ENCODE measurements at places on chromosomes 2 and 18. TPM values are rescaled to one million over a fixed set of nuclear protein-coding genes. Genes with fewer than 3 reads are reported as not detected.

- H3K36me3 ChIP-seq: no peaks in the 10 kb centered on the region
- H3K4me1 ChIP-seq: no peaks in the 10 kb centered on the region
- H3K27ac ChIP-seq: no peak overlapping the region
- peaks cover 44% of the 10 kb centered on the region for H3K27me3 ChIP-seq
- H3K4me3 ChIP-seq: no peak overlapping the region
- DNase-seq: no peak
These were observed 55.3 kb downstream of the EDAR start for GRCh38 chr2:108933691-108934117.

DNA sequence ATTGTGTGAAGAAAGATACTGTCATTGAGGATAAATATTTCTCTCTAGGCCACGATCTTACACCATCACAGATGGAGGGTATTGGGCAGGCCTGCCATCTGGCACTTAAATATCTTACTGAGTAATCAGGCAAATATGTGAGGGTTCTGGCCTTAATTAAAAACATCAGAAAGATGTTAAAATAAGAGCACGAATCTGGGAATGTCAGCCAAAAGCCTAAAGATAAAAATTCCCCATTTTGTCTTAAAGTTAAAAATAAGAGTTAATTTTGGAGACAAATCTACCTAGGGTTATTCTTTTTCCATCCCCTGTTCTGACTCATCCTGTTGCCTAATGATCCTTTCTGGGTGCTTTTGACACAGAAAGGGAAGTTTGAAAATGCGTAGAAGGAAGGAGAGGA is 121.0 kb downstream of the SUCLG1 start:
- H3K36me3 ChIP-seq: no peaks in the 10 kb centered on the region
- no peak for DNase-seq

Gene TWIST2
- 9.4 TPM for total RNA-seq

DNA sequence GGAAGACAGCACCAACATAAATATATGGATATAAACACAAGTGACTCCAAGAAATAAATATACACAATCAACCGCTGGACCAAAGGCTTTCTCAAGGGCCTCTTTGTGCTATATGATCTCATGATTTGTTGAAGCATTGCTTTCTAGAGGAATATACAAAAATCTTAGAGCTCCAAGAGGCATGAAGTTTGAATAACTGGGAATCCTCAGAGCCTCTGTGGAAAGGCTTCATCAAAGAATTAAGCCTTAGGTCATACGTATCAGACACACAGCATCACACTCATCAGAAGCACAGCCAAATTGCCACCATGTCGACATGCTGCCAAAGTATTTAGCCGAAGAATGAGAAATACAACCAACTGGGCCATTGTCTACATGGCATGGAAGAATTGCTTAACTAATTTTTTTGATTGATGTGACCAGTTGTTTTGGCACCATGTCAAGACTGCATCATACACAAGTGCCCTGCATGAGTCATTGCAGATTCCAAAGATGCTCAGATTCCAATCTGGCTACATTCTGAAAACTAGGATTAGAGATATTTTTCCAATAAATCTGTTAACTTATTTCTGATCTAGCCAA is 860.6 kb upstream of the ZEB2 start:
- no peak overlapping the region for H3K27ac ChIP-seq
- H3K36me3 ChIP-seq: no peaks in the 10 kb centered on the region
- no peaks in the 10 kb centered on the region for H3K27me3 ChIP-seq
- no peak overlapping the region for H3K4me3 ChIP-seq

GRCh38 chr2:187819624-187820023 is 265.4 kb upstream of the TFPI start:
- no peaks in the 10 kb centered on the region for H3K27me3 ChIP-seq
- no peak overlapping the region for H3K27ac ChIP-seq
- H3K36me3 ChIP-seq: no peaks in the 10 kb centered on the region
- H3K4me1 ChIP-seq: no peaks in the 10 kb centered on the region
- no peak overlapping the region for H3K4me3 ChIP-seq

DNA sequence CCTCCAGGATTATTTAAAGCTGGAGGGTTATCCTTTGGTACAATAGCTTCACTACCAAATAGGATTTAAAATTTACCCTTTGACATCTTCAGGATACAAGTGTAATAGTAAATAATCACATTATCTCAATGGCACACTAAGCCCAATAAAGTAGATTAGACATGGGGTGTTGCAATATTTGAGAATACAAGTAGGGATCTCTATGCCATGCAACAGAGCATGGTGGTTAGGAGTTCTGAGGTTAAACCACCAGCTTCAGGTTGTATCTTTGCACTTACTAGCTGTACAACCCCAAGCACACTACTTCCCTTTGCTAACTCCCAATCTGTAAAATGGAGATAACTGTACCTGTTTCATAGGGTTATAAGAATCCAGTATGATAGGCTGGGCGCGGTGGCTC is 6.2 kb downstream of the MBD2 start:
- no peak for DNase-seq
- H3K27me3 ChIP-seq: no peaks in the 10 kb centered on the region
- peaks cover 16% of the 10 kb centered on the region for H3K4me1 ChIP-seq
- no peaks in the 10 kb centered on the region for H3K36me3 ChIP-seq
- no peak overlapping the region for H3K4me3 ChIP-seq

Gene GALNT5
- 75.7 TPM for total RNA-seq

- H3K36me3 ChIP-seq: no peaks in the 10 kb centered on the region
- no peak overlapping the region for H3K4me3 ChIP-seq
- peaks cover 3% of the 10 kb centered on the region for H3K4me1 ChIP-seq
- no peaks in the 10 kb centered on the region for H3K27me3 ChIP-seq
These were observed 1278.5 kb upstream of the ZEB2 start for GRCh38 chr2:145798419-145798818.

DNA sequence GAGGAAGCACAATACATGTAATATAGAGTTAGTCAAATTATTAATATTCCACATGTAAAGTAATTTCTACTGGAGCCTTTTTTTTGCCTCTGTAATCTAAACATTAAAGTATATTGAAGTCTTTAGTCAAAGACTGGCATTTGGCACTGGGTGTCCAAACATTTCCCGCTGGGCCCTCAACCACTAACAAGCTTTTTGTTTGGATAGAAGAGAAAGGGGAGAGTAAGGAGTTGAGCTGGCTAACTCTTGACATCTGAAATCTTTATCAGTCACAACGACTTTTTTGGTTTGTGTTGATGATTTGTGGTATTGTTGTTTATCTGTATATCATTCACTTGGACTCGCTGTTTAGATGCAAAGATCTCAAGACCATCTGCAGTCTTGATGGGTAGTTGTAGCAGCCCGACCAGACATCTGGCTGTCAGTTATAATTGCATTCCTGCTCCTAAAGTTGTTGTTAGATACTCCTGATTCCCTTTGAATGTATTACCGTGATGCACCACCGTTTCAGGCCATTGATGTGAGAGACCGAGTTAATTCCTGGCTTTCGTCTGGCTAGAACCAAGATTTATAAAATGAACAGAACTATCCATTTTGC is 379.6 kb downstream of the MTX2 start:
- H3K4me3 ChIP-seq: no peak overlapping the region
- H3K4me1 ChIP-seq: peaks cover 7% of the 10 kb centered on the region
- H3K36me3 ChIP-seq: no peaks in the 10 kb centered on the region
- DNase-seq: no peak
- no peak overlapping the region for H3K27ac ChIP-seq

Gene UPP2
- total RNA-seq: not detected

DNA sequence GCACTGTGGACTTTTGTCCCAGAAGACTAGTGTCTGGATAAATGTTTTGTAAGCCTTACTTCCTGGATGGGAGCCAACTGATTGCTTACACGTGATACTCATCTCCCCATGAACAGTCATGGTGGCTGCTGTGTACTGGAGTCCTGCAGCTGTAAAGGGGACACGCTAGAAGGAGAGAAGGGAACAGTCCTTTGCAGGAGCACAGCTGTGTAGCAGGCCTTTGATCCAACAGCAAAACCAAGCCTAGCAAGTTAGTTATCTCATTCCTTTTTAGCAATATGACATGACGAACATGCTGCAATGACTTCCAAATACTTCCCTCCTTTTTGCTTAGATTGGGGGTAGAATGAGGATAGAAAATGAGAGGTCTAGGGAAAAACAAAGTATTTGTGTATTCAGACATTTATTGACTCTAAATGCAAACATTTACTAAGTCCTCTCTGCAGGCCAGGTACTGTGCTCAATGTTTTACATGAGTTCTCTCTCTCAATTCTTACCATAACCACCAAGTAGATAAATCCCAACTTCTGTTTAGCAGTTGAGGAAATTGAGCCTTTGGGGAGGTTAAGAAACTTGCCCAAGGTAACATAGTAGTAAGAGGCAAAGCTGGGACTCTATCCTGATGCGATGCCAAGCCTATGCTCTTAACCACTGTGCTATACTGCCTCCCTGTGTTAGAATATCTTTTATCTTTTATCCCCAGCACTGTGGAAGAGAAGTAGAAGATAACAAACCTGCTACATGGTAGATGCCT is 55.4 kb upstream of the CD28 start:
- peak overlapping the region; percentile 88 for H3K27ac ChIP-seq
- peak; percentile 71 for DNase-seq
- no peak overlapping the region for H3K4me3 ChIP-seq
- H3K27me3 ChIP-seq: no peaks in the 10 kb centered on the region
